Lung (tissue), 17 donors: ENCODE measurements at places on chromosomes 13 and 19. TPM values are rescaled to one million over a fixed set of nuclear protein-coding genes. Genes with fewer than 3 reads are reported as not detected.

The CRX gene
- total RNA-seq, result not detected

The ADGRE2 gene
- 2.8 TPM for total RNA-seq

The NLRP5 gene
- not detected for total RNA-seq

The PRTN3 gene
- 0.58 TPM for total RNA-seq

The TRAPPC5 gene
- total RNA-seq, result 108 TPM

The ATXN8OS gene
- not detected for total RNA-seq

The ECSIT gene
- total RNA-seq, result 46.4 TPM

The C1QTNF9 gene
- 0.28 TPM for total RNA-seq

The URAD gene
- total RNA-seq, result not detected

The CLEC17A gene
- 2.3 TPM for total RNA-seq

The PSPC1 gene
- 103 TPM for total RNA-seq
